ENCODE measurements at places on chromosomes 11 and 22. TPM values are rescaled to one million over a fixed set of nuclear protein-coding genes. Genes with fewer than 3 reads are reported as not detected.

The POU2AF2 gene
- total RNA-seq: not detected

The TIMP3 gene
- 89.6 TPM for total RNA-seq

The CYP2R1 gene
- 10.9 TPM for total RNA-seq

The RAB1B gene
- total RNA-seq: 33.6 TPM

The CLTCL1 gene
- 12.3 TPM for total RNA-seq

The CRYBA4 gene
- total RNA-seq: not detected
